A549 treated with Hydrocortisone at 1 μM for 4 hours (cell line): ENCODE measurements at places on chromosomes 2 and 18. TPM values are rescaled to one million over a fixed set of nuclear protein-coding genes. Genes with fewer than 3 reads are reported as not detected.

RGPD3 gene
- 0.06 to 0.23 TPM (median 0.17 TPM) in 5 replicates for total RNA-seq

CSRNP3 gene
- 0.01 TPM in 1 of 5 replicates, not detected in the others for total RNA-seq

TNP1 gene
- not detected in 5 replicates for total RNA-seq

PSMA8 gene
- total RNA-seq = not detected in 5 replicates

MAPK4 gene
- total RNA-seq = 0.13 to 0.28 TPM (median 0.18 TPM) in 5 replicates

LAMA3 gene
- 52.1 to 67.0 TPM (median 61.8 TPM) in 5 replicates for total RNA-seq

HOXD4 gene
- total RNA-seq = 0.14 to 0.61 TPM (median 0.39 TPM) in 5 replicates

PLCD4 gene
- 0.24 to 0.77 TPM (median 0.47 TPM) in 5 replicates for total RNA-seq

CAPG gene
- total RNA-seq = 89.8 to 122 TPM (median 104 TPM) in 5 replicates

IL36A gene
- not detected in 5 replicates for total RNA-seq

GPR39 gene
- total RNA-seq = 6.8 to 7.6 TPM (median 7.0 TPM) in 5 replicates

AKAIN1 gene
- not detected in 5 replicates for total RNA-seq

UXS1 gene
- 51.0 to 58.9 TPM (median 52.4 TPM) in 5 replicates for total RNA-seq

GALNT5 gene
- 1.9 to 2.8 TPM (median 2.1 TPM) in 5 replicates for total RNA-seq

PSTPIP2 gene
- 0.14 to 0.36 TPM (median 0.27 TPM) in 5 replicates for total RNA-seq

KATNAL2 gene
- total RNA-seq = 1.2 to 2.0 TPM (median 1.7 TPM) in 5 replicates

TSPYL6 gene
- total RNA-seq = not detected in 5 replicates

CYRIA gene
- 0.27 to 0.44 TPM (median 0.30 TPM) in 5 replicates for total RNA-seq

HAT1 gene
- total RNA-seq = 62.5 to 82.0 TPM (median 71.5 TPM) in 5 replicates

UGT1A1 gene
- 0.56 to 1.1 TPM (median 0.91 TPM) in 5 replicates for total RNA-seq

CRYGC gene
- total RNA-seq = not detected in 5 replicates

SERPINB13 gene
- total RNA-seq = not detected in 5 replicates

KCNJ13 gene
- not detected in 5 replicates for total RNA-seq

GPR35 gene
- 0.61 to 0.90 TPM (median 0.87 TPM) in 5 replicates for total RNA-seq

BOLA3 gene
- 119 to 150 TPM (median 130 TPM) in 5 replicates for total RNA-seq

C1GALT1C1L gene
- total RNA-seq = 2.3 to 2.7 TPM (median 2.6 TPM) in 5 replicates

CD8A gene
- 0.20 to 0.47 TPM (median 0.32 TPM) in 5 replicates for total RNA-seq

NCKAP5 gene
- 0.71 to 1.3 TPM (median 0.97 TPM) in 5 replicates for total RNA-seq

ALKAL2 gene
- not detected in 5 replicates for total RNA-seq

FBLN7 gene
- 0.44 to 0.66 TPM (median 0.56 TPM) in 5 replicates for total RNA-seq

MDH1B gene
- total RNA-seq = 1.1 to 2.1 TPM (median 1.6 TPM) in 5 replicates

GREB1L gene
- 2.2 to 6.4 TPM (median 4.7 TPM) in 5 replicates for total RNA-seq

CEP68 gene
- total RNA-seq = 9.1 to 12.8 TPM (median 11.5 TPM) in 5 replicates

AQP12A gene
- total RNA-seq = not detected in 5 replicates

ADRA2B gene
- 0.06 to 0.17 TPM (median 0.09 TPM) in 5 replicates for total RNA-seq

LYG1 gene
- 0.86 to 2.0 TPM (median 1.5 TPM) in 5 replicates for total RNA-seq

CGREF1 gene
- 6.9 to 8.5 TPM (median 7.6 TPM) in 5 replicates for total RNA-seq

POLR1A gene
- 19.9 to 25.9 TPM (median 21.7 TPM) in 5 replicates for total RNA-seq
